ENCODE measurements at places on chromosomes 6 and 20.

- DNase-seq = no peak
These were observed 81.1 kb upstream of the RALGAPA2 start for GRCh38 chr20:20793591-20793990.

GRCh38 chr6:134230087-134230700 is 87.7 kb downstream of the SGK1 start:
- no peak for DNase-seq

DNA sequence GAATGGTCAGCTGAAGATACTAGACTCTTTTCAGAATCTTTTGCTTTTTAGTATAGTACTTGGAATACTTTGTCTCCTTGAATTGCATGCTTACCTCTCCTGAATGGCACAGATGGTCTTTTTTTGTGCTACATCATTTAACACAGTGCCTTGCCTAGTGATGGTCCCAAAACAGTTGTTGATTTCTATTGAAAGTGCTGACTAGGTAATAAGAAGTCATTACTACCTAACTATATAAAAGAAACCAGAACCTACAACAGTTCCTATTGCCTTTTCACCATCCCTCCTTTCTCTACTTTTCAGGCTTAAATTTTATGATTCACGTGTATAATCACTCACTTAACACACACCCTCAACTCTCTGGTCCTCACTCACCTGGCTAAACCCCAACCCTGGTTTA is 64.6 kb upstream of the PRND start:
- no peak for DNase-seq

- no peak for DNase-seq
These were observed 22.5 kb downstream of the CUL9 start for GRCh38 chr6:43204271-43205105.

- DNase-seq = peak; percentile 48
These were observed 19.7 kb upstream of the TLDC2 start for GRCh38 chr20:36856195-36856594.

- no peak for DNase-seq
These were observed 528.6 kb upstream of the JARID2 start for GRCh38 chr6:14717307-14717706.

GRCh38 chr6:132246632-132247270 is 154.5 kb downstream of the MOXD1 start:
- no peak for DNase-seq

DNA sequence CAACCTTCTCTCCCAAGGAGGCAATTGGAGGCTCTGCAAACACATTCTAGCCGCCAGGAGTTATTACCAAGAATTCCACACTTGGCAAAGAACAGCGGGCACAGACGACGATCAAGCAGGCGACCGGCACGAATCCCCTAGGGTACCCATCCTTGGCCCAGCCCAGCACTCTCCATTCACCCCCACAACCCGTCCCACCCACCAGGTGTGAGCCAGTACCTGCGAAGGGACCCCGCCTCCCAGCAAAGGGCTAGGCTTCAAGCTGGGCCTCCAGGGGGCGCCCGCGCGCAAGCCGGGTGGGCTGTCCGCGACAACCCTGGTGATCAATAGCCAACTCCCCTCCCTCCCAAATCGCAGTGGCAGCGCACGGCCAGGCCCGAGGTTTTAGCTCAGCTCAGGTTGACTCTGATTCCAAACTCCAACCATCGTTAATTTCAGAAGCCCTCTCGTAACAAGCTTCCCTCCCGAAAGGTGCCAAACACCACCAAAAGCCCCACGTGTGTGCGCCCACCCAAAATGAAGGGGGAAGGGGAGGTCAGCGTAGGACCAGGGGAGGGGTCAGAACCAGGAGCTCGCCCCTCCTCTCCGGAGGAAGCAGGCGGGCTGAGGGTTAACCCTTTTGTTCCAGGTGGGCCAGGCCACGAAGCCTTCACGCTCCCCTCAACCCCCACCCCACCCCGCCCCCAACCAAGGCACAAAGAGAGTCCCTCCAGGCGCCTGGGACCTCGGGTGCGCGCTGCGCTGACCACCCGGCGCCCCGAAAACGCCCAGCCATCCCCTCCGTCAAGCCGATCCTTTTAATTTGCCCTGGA is 2.1 kb downstream of the SALL4 start:
- DNase-seq = peak; percentile 84

- DNase-seq = no peak
These were observed 283.0 kb downstream of the HTR1B start for GRCh38 chr6:77180326-77180725.

- DNase-seq = no peak
These were observed 98.8 kb downstream of the YTHDF1 start for GRCh38 chr20:63117151-63117550.

DNA sequence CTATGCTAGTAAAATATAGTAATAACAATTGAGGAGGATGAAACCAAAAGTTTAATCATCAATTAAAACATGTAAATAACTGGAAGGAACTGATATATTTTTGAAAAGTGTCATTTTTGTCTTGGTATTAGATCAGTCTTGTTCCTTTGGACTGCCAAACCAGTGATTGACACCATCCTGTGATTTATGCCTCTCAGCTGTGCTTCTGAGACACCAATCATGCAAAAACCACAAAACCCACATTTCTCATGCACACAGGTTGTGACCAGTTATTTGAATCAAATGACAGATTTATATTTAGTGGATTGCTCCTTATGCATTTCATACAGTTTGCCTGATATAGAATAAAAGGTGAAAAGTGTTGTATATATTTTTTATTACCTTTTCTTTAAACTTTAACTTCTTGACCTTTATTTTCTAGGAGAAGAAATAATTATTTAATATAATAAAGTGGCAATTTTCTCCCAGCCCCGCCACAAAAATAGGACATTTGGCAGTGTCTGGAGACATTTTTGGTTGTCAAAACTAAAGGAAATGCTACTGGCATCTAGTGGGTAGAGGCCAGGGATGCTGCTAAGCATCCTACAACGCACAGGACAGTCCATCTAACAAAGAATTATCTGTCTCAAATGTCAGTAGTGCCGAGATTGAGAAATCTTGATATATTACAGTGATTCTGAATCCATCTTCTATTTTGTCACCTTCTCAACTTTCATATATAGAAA is 383.6 kb downstream of the BCKDHB start:
- no peak for DNase-seq

GRCh38 chr6:110514818-110515217 is 38.4 kb upstream of the SLC22A16 start:
- DNase-seq = no peak

DNA sequence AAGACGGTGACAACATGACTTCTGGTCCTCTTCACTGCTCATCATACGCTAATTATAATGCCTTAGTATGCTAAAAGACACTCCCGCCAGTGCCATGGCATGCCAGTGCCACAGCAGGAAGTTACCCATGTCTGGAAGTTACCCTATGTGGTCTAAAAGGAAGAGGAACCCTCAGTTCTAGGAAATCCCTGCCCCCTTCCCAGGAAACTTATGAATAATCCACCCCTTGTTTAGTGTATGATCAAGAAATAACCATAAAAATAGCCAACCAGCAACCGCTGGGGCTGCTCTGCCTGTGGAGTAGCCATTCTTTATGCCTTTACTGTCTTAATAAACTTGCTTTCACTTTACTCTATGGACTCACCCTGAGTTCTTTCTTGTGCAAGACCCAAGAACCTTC is 15.8 kb upstream of the SERPINB9 start:
- DNase-seq = no peak

- no peak for DNase-seq
These were observed 178.3 kb upstream of the FOXA2 start for GRCh38 chr20:22762576-22763256.

DNA sequence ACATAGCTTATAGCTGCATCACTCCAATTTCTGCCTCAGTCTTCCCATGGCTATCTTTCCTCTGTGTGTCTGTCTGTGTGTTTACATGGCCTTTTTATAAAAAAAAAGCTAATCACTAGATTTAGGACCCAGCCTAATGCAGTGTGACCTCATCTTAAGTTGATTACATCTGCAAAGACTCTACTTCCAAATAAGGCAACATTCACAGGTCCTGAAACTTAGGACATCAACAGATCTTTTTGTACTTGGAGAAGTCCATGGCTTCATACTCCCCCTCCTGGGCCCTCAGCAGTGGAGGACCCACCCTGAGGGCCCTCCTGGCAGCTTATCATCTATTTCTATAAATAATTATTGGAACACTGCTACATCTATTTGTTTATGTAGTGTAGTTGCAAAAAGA is 146.1 kb downstream of the LMBRD1 start:
- no peak for DNase-seq
